ENCODE measurements at places on chromosomes 6 and 20. TPM values are rescaled to one million over a fixed set of nuclear protein-coding genes. Genes with fewer than 3 reads are reported as not detected.

Gene HAO1
- total RNA-seq = not detected

Gene CST7
- total RNA-seq = not detected

Gene CAGE1
- total RNA-seq = 0.03 TPM

Gene IPCEF1
- total RNA-seq = 0.25 TPM

Gene CEP57L1
- total RNA-seq = 34.6 TPM

Gene PRND
- total RNA-seq = not detected
